Ovary (tissue), 10 donors: ENCODE measurements at places on chromosomes 12 and 14.
A peak's percentile ranks its signal among the peaks of the same experiment; 100 is the strongest.

DNA sequence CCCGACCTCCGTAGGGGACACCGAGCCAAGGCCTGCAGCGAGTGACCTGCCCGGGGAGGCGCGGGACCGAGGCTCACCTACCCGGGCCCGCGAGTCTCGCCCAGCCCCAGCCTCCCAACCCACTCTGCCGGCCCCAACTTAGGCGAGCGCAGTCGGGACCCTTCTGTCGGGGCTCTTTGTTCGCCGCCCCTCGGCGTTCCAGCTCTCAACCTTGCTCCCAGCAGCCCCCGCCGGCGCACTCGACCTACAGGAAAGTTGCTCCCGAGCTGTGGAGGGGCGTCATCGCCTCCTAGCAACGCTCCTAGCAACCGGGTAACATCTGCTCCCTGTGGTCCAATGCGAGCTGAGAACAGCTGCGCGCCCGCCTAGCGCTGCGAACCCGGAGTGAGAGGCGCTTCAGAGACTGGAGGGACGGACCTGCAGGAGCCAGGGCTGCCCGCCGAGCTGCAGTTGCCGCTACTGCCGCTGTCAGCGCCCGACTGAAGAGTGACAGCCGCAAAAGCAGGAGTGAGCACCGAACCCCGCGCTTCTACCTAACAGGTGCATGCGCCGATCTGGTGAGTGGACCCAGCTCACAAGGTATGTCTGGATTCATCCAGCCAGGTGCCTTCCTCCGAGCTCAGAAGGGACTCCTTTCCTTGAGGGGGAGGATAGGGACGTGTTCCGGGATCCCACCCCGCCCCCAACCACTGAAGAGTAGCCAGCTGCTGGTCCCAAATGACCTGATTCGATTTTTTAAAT is 355.0 kb downstream of the SNAPC1 start:
- H3K4me1 ChIP-seq: no peaks in the 10 kb centered on the region
- DNase-seq: peak; percentile 54
- H3K27ac ChIP-seq: no peak overlapping the region
- H3K27me3 ChIP-seq: no peaks in the 10 kb centered on the region
- no peak overlapping the region for H3K4me3 ChIP-seq
- no peaks in the 10 kb centered on the region for H3K36me3 ChIP-seq

DNA sequence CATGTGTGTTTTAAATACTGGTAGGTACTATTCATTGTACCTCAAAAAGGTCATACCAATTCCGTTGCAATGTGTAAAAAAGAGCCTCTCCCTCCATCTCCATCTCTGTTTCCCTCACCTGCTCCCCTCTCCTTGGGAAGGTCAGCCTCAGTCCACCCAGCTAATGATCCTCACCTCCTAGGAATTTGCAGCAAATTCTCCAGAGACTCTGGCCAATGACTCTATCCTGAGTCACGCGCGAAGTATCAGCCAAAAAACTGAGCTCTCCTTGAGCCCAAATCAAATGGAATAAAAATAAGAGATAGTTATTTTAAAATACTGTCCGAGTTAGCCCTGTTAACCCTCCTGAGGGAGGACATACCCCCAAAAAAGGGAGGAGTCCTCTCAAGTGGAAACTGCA is 148.4 kb downstream of the DPF3 start:
- no peak overlapping the region for H3K27ac ChIP-seq
- no peaks in the 10 kb centered on the region for H3K36me3 ChIP-seq
- no peak for DNase-seq
- H3K27me3 ChIP-seq: no peaks in the 10 kb centered on the region

DNA sequence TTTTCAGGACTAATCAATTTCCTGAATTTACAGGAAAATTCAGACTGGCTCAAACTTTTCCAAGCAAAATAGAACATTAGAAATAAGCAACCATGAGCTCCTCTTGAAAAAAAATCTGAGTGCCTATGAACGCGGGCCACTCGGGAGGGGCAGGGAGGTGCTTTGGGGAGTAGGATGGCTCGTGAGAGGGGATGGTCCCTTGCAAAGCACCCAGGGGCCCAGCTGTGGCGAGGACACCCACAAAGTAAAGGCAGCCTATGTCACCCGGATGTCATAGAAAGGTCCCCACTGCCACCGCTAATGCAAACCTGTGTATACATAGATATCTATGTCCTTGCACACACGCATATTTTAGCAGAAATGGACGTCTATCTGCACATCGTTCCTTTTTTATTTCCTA is 309.9 kb downstream of the ADGRD1 start:
- H3K4me1 ChIP-seq: no peaks in the 10 kb centered on the region
- H3K36me3 ChIP-seq: no peaks in the 10 kb centered on the region
- no peak overlapping the region for H3K4me3 ChIP-seq
- no peak for DNase-seq
- H3K27me3 ChIP-seq: no peaks in the 10 kb centered on the region

- peaks cover 5% of the 10 kb centered on the region for H3K4me1 ChIP-seq
- H3K36me3 ChIP-seq: no peaks in the 10 kb centered on the region
- no peak overlapping the region for H3K27ac ChIP-seq
- no peak overlapping the region for H3K4me3 ChIP-seq
- no peaks in the 10 kb centered on the region for H3K27me3 ChIP-seq
- DNase-seq: no peak
Measured at GRCh38 chr14:92783813-92784431, 10.2 kb upstream of the GOLGA5 start.

DNA sequence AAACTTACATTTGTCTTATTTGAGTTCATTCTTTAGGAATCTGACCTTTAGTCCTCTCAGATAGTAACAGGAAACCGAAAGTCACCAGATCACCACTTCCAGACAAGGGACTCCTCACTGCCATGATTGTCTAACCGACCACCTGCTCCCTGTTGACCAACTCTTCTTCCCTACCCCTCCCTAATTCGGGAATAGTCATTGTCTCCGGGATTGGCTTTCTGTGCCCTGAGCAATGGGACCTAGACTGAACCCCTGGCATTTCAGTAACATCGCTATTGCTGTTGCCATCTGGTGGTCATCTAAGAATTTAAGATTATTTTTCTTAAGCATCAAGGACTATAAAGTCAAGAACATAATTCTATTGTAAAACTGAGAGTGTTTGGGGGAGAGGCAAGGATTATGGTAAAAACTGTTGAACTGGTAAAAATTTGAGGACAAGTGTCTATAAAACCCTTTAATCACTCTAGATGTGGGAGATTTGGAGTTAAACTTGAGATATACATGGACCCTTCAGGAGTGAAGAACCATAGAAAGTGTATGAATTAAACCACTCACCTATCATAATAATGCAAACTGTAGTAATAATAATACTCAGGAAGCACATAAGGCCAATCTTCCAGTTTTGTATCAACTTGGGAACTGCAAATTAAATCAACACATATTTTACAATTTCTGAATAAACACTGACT is 6.3 kb downstream of the CLEC2A start:
- no peak overlapping the region for H3K27ac ChIP-seq
- no peak for DNase-seq
- no peaks in the 10 kb centered on the region for H3K4me1 ChIP-seq

- no peaks in the 10 kb centered on the region for H3K36me3 ChIP-seq
- no peak for DNase-seq
- no peak overlapping the region for H3K4me3 ChIP-seq
Measured at GRCh38 chr14:101547961-101548669, 13.2 kb upstream of the DIO3 start.

DNA sequence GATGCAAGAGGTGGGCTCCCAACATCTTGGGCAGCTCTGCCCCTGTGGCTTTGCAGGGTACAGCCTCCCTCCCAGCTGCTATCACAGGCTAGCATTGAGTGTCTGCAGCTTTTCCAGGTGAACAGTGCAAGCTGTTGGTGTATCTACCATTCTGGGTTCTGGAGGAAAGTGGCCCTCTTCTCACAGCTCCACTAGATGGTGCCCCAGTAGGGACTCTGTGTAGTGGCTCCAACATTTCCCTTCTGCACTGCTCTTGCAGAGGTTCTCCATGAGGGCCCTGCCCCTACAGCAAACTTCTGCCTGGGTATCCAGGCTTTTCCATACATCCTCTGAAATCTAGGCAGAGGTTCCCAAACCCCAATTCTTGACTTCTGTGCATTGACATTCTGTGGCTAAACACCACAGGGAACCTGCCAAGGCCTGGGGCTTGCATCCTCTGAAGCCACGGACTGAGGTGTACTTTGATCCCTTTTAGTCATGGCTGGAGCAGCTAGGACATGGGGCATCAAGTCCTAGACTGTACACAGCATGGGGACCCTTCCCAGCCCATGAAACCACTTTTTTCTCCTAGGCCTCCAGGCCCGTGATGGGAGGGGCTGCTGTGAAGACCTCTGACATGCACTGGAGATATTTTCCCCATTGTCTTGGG is 24.0 kb upstream of the SLC38A1 start:
- no peaks in the 10 kb centered on the region for H3K36me3 ChIP-seq
- no peaks in the 10 kb centered on the region for H3K27me3 ChIP-seq
- no peaks in the 10 kb centered on the region for H3K4me1 ChIP-seq
- H3K4me3 ChIP-seq: no peak overlapping the region
- DNase-seq: no peak

DNA sequence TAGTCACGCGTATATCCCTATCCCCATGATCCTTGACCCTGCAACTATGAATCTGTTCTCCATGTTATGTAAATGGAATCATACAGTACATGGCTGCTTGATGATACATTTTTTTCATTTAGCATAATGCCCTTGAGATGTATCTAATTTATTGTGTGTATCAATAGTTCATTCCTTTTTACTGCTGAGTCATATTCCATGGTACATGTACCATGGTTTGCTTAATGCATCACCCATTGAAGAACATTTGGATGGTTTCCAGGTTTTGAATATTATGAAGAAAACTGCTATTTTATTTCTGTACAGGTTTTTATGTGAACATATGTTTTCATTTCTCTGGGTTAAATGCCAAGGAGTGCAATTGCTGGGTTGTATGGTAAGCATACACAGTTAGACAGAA is 4.0 kb upstream of the RNASE10 start:
- no peak overlapping the region for H3K4me3 ChIP-seq
- no peaks in the 10 kb centered on the region for H3K27me3 ChIP-seq
- no peaks in the 10 kb centered on the region for H3K36me3 ChIP-seq

DNA sequence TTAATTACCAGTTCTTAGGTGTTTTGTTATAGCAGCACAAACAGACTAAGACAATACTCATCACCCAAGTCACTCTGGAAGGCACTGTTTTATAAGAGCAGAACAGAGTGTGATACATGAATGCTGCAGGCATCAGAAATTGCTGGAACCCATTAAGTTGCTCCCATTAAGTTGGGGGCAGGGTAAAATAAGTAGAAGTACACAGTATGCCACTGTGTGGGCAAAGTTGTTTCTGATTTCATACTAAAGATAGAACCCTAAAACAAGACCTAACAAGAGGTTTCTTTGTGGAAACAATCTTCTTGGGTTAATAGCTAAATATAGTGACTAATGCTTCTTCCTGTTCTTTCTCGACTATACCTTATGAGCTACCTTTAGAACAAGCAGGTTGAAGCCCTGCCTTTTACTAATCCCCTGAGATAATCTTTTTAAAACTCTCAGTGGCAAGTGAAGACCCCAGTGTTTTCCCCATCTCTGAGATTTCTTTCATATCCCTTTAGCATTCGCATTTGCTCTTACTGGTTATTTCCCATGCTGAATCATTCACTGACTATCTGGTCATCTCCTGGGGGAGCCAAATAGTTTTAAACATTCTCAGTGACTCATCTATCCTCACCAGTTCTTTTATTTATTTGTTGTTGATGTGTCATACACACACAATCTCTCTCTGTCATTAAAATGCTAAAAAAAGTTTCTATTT is 52.3 kb downstream of the SOCS2 start:
- no peak overlapping the region for H3K4me3 ChIP-seq
- DNase-seq: no peak
- no peaks in the 10 kb centered on the region for H3K27me3 ChIP-seq
- H3K27ac ChIP-seq: no peak overlapping the region

- no peak overlapping the region for H3K4me3 ChIP-seq
- H3K27ac ChIP-seq: no peak overlapping the region
- DNase-seq: no peak
- H3K36me3 ChIP-seq: no peaks in the 10 kb centered on the region
Measured at GRCh38 chr12:115962216-115962615, 315.3 kb downstream of the MED13L start.

- H3K27ac ChIP-seq: no peak overlapping the region
- no peaks in the 10 kb centered on the region for H3K36me3 ChIP-seq
- H3K4me1 ChIP-seq: no peaks in the 10 kb centered on the region
- no peaks in the 10 kb centered on the region for H3K27me3 ChIP-seq
- no peak for DNase-seq
Measured at GRCh38 chr14:66216763-66217162, 269.4 kb upstream of the CCDC196 start.

- no peak overlapping the region for H3K4me3 ChIP-seq
- H3K36me3 ChIP-seq: no peaks in the 10 kb centered on the region
- no peak for DNase-seq
- H3K27ac ChIP-seq: no peak overlapping the region
- peaks cover under 1% of the 10 kb centered on the region for H3K4me1 ChIP-seq
Measured at GRCh38 chr12:118022728-118023109, 6.2 kb downstream of the RFC5 start.

- H3K27me3 ChIP-seq: no peaks in the 10 kb centered on the region
- DNase-seq: no peak
- peaks cover 9% of the 10 kb centered on the region for H3K4me1 ChIP-seq
- no peaks in the 10 kb centered on the region for H3K36me3 ChIP-seq
- no peak overlapping the region for H3K4me3 ChIP-seq
Measured at GRCh38 chr14:104163541-104163940, 25.2 kb downstream of the KIF26A start.

- no peak overlapping the region for H3K4me3 ChIP-seq
- H3K27ac ChIP-seq: no peak overlapping the region
- H3K36me3 ChIP-seq: no peaks in the 10 kb centered on the region
- no peak for DNase-seq
- no peaks in the 10 kb centered on the region for H3K4me1 ChIP-seq
Measured at GRCh38 chr12:101571105-101571504, 23.7 kb upstream of the MYBPC1 start.

- no peaks in the 10 kb centered on the region for H3K27me3 ChIP-seq
- no peak overlapping the region for H3K4me3 ChIP-seq
- H3K27ac ChIP-seq: no peak overlapping the region
- H3K4me1 ChIP-seq: no peaks in the 10 kb centered on the region
- H3K36me3 ChIP-seq: no peaks in the 10 kb centered on the region
Measured at GRCh38 chr14:50018201-50018932, 98.0 kb downstream of the VCPKMT start.

GRCh38 chr12:129779989-129780388 is 123.8 kb downstream of the TMEM132D start:
- no peaks in the 10 kb centered on the region for H3K27me3 ChIP-seq
- no peak overlapping the region for H3K27ac ChIP-seq
- no peak overlapping the region for H3K4me3 ChIP-seq
- no peaks in the 10 kb centered on the region for H3K4me1 ChIP-seq

DNA sequence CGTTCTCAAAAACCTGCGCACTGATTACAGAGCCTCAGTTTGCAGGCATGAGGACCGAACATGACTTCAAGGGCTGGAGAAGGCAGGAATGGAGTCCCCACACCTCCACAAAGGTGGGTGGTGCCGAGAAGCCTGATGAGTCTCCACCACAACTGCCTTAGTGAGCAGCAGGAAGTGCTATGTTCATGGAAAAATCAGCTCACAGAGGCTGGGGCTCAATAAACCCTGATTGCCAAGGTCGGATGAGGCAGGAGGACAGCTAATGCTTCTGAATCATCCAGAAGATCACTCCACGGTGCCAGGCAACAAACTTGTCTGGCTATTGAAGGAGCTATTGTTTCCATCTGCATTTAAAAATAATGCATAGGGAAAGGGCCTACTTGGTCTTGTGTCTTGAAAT is 31.1 kb downstream of the APPL2 start:
- no peaks in the 10 kb centered on the region for H3K27me3 ChIP-seq
- H3K36me3 ChIP-seq: no peaks in the 10 kb centered on the region
- no peak overlapping the region for H3K4me3 ChIP-seq
- peaks cover 3% of the 10 kb centered on the region for H3K4me1 ChIP-seq
- H3K27ac ChIP-seq: no peak overlapping the region
